ENCODE measurements at places on chromosomes 2 and 18.

DNA sequence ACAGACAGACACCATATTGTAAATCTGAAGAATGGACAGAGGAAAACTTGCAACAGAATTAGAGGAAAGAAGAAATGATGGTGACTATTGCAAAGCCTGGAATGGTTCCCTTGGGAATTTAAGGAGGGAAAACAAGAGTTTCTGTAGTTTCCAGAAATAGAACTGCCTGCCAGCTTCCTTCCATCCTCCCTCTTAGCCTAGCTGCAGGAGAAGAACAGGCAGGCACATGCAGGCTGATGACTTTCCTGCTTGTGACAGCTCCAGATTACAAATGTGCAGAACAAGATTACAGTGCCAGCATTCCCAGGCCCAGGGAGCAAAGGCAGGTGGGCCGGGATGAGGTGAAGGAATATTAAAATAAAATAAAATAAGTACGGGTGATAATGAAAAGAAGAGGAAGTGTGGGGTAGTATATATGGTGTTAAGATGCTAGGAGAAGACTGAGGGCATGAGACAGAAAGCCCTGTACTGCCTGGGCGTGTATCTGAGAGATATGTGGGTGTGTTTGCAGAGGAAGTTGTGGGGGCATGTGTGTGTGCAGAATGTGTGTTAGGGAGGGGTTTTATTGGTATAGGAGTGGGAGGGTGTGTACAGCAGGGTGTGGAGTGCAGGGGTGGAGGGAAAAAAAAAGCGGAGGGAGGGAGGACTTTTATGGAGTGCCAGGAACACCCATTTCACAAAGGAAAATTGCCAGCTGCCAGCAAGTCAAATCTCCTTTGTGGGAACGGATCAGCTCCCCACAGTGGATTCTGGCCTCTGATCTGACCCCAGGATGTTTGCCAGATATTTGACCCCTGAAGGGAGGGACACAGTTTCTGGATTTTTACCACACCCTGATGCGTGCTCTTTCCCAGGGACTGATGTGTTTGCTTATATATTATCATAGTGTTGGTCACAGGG is 43.9 kb upstream of the NEMP2 start:
- peak; percentile 66 for DNase-seq
- H3K27ac ChIP-seq, result no peak overlapping the region
- no peaks in the 10 kb centered on the region for H3K27me3 ChIP-seq
- H3K4me3 ChIP-seq, result no peak overlapping the region

DNA sequence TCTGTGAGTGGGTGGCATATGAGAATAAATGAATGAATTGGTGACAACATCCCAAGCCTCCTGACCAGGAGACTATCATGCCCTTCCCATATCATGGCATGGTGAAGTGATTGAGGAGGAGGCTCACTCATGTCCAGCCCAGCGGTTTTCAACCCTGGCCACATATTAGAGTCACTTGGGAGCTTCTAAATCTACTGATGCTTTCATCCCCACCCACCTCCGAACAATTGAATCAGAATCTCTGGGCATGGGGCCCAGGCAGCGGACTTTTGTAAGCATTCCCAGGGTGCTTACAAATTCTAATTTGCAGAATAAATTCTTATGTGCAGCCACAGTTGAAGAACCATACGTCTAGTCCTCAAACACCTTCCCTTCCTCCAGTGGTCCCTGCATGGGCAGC is 81.7 kb upstream of the SEC11C start:
- H3K36me3 ChIP-seq, result no peaks in the 10 kb centered on the region
- no peak overlapping the region for H3K27ac ChIP-seq
- H3K27me3 ChIP-seq, result peaks cover 3% of the 10 kb centered on the region

DNA sequence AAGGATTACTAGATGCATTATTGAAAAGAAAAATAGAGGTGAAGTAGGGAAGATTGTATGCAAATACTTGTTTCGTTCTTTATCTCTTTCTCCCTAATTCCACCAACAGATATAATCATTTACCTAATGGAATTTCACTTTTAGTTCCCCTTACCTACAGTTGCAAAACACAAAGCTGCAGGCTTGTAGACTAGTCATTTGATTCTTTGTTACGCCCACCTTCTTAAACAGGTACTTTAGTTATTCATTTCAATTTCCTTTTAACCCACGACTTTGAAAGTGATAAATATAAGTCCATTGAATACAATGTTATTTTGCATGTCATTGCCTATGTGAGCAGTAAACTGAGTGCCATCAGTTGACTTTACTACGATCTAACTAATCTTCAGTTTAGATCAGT is 3.9 kb upstream of the HRH4 start:
- no peaks in the 10 kb centered on the region for H3K36me3 ChIP-seq
- H3K4me3 ChIP-seq, result no peak overlapping the region
- no peaks in the 10 kb centered on the region for H3K27me3 ChIP-seq
- no peaks in the 10 kb centered on the region for H3K4me1 ChIP-seq

GRCh38 chr2:127531221-127531648 is 4.2 kb upstream of the MYO7B start:
- peaks cover 30% of the 10 kb centered on the region for H3K27me3 ChIP-seq
- peaks cover 39% of the 10 kb centered on the region for H3K4me1 ChIP-seq
- no peak overlapping the region for H3K4me3 ChIP-seq
- H3K27ac ChIP-seq, result no peak overlapping the region

GRCh38 chr2:111945444-111946293 is 47.3 kb downstream of the MERTK start:
- peak overlapping the region; percentile 12 for H3K4me3 ChIP-seq
- H3K4me1 ChIP-seq, result peaks cover 80% of the 10 kb centered on the region
- peak overlapping the region; percentile 67 for H3K27ac ChIP-seq
- H3K27me3 ChIP-seq, result no peaks in the 10 kb centered on the region
- peak; percentile 37 for DNase-seq
- H3K36me3 ChIP-seq, result peaks cover 42% of the 10 kb centered on the region

- H3K27ac ChIP-seq, result no peak overlapping the region
- H3K27me3 ChIP-seq, result no peaks in the 10 kb centered on the region
- no peak for DNase-seq
- no peaks in the 10 kb centered on the region for H3K36me3 ChIP-seq
Measured at GRCh38 chr2:127233710-127234109, 13.6 kb upstream of the CYP27C1 start.

All from HepG2 (cell line).